Thymus (tissue), 14 donors: ENCODE measurements at places on chromosomes 4 and X. TPM values are rescaled to one million over a fixed set of nuclear protein-coding genes. Genes with fewer than 3 reads are reported as not detected.

The NXF3 gene
- total RNA-seq: 0.05 TPM

DNA sequence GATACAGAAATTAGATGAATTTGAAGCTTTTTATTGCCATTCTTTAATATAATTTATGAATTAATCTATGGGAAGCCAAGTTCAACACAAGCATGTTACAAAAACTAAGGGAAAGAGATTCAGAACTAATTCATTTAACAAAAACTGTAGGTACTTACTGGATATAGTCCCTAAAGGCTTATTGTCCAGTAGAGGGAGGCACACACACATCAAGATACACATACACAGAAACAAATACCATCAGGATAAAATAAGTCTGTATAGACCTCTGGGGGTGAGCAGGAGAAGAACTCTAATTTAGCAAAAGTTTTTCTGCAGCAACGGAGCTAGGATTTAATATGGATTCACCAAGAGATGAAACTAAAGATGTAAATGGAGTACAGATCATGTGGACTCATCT lies 83.0 kb upstream of the IL13RA1 start:
- no peak for DNase-seq

GRCh38 chr4:153211986-153212728 lies 7.9 kb downstream of the TRIM2 start:
- DNase-seq: no peak

- no peak for DNase-seq
Measured at GRCh38 chr4:80249144-80249543, 17.3 kb upstream of the FGF5 start.
